ENCODE measurements at places on chromosomes 4 and X.
A peak's percentile ranks its signal among the peaks of the same experiment; 100 is the strongest.

- ATAC-seq: no peak
Observed at GRCh38 chr4:146577111-146577510, 55.4 kb upstream of the SLC10A7 start.

DNA sequence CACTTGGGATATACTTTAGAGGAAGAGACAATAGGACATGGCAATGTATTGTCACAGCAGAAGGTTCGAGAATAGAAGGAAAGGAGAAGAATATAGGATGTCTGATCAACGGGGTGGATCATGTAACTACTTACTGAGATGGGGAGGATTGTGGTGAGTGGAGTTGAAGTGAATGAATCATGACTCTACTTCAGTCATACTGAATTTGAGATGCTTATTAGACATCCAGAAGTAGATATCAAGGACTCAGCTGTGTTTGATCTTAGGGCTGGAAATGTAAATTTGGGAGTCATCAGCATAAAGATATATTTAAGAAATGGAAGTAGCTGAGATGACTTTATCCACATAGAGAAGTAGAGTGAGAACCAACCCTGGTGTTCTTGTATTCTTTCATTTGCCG is 29.1 kb upstream of the DHX15 start:
- ATAC-seq: no peak

GRCh38 chrX:134013092-134013497 is 27.7 kb upstream of the GPC3 start:
- peak; percentile 24 for ATAC-seq

DNA sequence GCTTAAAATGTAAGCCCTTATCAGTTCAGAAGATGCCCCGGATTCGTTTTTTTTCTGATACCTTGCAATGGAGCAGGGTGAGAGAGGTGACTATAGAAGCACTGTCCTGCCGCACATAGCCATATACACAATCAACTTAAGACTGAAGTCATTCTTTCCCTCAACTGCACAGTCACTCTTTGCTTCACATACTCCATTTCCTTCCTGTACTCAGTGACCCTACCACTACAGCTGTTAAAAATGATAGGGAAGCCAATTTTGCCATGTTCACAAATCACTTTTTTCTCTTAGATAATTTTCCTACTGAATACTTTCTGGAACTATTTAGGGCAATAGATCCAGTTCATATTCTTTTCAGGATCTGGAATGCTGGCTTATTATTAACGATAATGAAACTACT is 300.0 kb downstream of the ANK2 start:
- ATAC-seq: no peak

- ATAC-seq: no peak
Observed at GRCh38 chrX:71453056-71453455, 79.8 kb upstream of the OGT start.

GRCh38 chrX:134431894-134432293 is 28.1 kb upstream of the HPRT1 start:
- ATAC-seq: peak; percentile 80

- ATAC-seq: no peak
Observed at GRCh38 chrX:153714256-153714655, 9.9 kb downstream of the BCAP31 start.

DNA sequence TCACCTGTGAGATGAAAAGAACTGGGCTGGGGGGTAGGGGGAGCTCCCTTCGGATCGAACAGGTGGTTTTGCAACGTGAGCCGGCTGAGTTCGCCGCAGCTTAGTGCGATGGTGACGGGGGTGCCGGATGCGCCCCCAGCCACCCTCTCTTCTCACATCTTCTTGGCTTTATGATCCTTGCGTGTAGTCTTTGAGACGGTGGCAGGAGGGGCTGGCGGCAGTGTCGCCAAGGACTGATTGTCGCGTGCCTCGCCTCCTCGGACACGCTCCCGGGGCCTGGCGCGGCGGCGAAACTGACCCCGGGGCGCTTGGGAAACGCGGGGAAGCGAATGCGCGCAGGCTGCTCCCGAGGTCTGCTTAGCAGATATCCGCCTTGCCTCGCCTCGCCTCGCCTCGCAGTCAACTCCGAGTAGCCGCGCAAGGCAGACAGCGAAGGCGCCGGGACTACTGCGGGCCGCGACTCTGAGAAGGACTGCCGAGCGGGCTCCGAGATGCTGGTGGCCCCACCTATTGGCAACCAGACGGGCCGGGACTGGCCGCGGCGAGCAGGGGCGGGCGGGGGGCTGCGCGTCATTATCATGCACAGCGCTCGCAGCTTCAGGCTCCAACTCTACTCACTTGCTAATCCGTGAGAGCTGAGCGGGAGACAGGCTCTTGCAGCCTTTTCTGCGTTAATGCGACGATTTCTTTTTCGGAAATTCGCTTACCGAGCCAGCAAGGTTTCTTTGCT is 1.5 kb downstream of the GRID2 start:
- no peak for ATAC-seq

- peak; percentile 74 for ATAC-seq
Observed at GRCh38 chr4:26150948-26151347, 169.9 kb upstream of the RBPJ start.

DNA sequence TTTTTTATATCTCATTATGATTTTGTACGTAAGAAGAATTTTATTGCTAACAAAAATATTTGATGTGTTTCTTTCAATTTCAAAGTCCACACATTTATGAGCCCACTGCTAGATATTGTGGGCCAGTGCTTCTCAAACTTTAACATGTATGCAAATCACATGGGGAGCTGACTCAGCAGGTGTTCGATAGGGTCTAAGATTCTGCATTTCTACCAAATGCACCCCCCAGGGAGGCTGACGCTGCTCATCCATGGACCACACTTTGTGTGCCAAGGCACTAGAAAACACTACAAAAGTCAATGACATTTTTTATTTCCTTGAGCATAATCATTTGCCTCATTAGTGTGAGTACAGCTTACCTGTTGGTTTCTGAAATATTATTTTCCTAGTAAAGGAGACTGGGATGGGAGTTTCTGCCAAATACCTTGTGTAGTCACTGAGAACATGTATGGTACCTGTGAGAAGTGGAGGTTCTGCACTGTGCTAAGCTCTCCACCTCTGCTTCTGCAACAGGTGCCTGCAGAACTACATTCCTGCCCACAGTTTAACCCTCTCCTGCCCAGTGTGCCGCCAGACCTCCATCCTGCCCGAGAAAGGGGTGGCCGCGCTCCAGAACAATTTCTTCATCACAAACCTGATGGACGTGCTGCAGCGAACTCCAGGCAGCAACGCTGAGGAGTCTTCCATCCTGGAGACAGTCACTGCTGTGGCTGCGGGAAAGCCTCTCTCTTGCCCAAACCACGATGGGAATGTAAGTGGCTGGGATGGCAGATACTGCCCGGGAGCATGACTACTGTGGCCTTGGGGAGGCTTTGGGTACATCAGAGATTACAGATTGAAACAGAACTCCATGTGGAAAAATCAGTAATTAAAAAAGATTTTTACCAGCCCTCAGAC is 68.9 kb upstream of the MND1 start:
- ATAC-seq: no peak

DNA sequence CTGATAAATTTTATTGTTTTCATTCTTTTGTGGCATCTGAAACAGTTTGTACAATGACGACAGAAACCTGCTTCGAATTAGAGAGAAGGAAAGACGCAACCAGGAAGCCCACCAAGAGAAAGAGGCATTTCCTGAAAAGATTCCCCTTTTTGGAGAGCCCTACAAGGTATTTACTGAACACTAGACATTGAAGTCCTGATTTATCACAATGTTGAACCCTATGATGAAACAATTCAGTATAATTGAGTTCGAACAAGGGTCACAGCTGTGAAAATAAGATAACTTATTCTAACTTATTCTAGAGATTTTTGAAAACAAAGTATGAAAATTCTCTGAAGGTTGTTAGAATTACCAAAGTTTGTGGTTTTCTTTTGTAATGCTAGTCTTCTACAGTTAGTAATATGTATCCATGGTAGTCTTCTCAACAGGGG is 111.3 kb downstream of the AFF1 start:
- ATAC-seq: no peak

GRCh38 chr4:109302361-109303139 is at the start of gene COL25A1:
Gene COL25A1 (minus strand): TSS chr4:109302658.
- ATAC-seq: peak; percentile 37

DNA sequence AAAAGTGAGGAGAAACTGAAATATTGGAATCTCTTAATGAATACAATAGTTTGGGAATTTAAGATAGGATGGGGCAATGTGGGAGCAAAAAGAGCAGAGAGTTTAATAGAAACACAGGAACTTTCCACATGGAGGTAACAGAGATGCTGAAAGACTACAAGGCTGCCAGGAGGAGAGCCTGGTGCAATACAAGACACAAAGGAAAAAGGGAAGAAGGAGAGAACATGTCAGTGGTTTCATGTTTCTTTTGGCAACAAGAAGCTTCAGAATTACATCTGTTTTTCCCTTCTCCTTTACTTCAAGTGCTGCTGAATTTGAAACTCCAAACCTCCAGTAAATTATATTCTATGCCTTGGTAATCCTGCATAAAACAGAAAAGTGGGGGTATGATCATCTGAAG is 474.3 kb downstream of the FAT4 start:
- no peak for ATAC-seq

DNA sequence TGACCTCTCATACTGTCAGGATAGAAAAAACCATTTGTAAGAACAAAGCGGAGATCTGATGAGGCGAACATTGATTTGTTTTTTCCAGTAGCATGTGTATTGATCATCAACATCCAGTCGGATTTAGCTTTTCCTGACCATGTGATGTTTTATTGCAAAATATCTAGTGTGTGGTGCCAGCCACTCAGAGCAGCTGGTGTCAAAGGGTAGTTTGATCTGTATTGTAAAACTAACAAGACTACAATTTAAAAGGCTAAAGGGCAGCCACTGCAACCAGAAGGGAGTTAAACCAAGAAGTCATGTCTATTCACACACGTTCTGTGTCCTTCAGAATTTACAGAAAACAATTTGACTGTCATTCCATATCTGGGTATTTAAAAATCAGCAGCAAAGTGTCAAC is 719.0 kb upstream of the FRG1 start:
- ATAC-seq: no peak

GRCh38 chrX:152927858-152928760 is 30.2 kb downstream of the ZNF185 start:
- no peak for ATAC-seq

DNA sequence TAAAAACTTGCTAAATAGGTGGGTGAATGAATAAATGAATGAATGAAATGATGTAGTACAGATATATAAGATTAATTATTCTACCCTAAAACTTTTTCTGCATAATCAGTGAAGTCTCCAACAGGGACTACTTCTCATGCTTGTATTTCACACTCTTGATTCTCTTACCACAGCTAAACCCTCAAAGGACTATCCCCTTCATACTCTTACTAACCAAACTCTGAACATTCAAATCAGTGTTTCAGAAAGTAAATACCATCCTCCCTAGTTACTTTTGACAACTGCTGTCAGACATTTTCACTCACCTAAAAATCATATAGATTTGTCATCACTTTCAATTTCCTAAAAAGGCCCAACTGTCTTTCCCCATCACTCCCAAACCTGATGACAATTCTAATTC is 234.3 kb upstream of the HHIP start:
- no peak for ATAC-seq

GRCh38 chr4:13876131-13876530 is 248.6 kb upstream of the BOD1L1 start:
- ATAC-seq: no peak

GRCh38 chrX:10025742-10026493 is 58.8 kb downstream of the CLDN34 start:
- no peak for ATAC-seq

DNA sequence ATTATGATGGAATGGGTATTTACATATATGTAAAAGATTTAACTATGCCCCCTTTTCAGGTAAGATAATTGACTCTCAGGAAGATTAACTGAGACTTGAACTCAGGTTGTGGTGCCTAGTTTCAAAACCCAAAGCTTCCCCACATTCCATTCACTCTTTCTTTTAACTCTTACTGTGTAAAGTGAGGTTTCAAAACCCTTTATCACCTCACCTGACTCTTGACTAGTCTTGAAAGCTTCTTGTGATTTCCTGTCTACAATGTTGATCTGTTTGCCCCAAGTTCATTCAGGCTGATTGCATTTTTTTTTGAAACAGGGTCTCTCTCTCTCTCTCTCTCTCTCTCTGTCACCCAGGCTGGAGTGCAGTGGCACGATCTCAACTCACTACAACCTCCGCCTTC is 40.5 kb upstream of the RAPGEF2 start:
- ATAC-seq: no peak

- ATAC-seq: no peak
Observed at GRCh38 chr4:8002525-8003309, 63.1 kb upstream of the AFAP1 start.

- ATAC-seq: no peak
Observed at GRCh38 chr4:80839281-80839680, 191.2 kb upstream of the BMP3 start.

GRCh38 chrX:18941896-18942295 is 42.0 kb downstream of the PHKA2 start:
- ATAC-seq: no peak

GRCh38 chr4:179097741-179098140 is 1655.5 kb upstream of the AGA start:
- no peak for ATAC-seq

DNA sequence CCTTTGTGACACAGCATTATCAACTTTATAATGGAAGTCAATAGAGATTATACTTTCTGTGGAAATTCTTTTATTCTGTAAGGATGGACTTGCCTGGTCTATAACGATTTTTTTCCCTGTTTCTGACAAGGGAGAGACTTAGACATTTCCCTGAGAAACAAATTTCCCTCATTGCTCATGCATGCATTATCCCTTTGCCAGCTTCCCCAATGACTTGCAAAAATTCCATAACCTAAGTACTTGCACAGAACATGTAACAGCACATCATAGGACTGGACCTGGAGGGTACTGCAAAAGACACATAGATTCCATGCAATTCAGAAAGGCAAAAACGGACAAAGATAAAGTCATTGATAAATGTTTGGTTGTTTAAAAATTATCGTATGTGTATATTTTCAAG is 166.7 kb downstream of the FHIP1A start:
- no peak for ATAC-seq

DNA sequence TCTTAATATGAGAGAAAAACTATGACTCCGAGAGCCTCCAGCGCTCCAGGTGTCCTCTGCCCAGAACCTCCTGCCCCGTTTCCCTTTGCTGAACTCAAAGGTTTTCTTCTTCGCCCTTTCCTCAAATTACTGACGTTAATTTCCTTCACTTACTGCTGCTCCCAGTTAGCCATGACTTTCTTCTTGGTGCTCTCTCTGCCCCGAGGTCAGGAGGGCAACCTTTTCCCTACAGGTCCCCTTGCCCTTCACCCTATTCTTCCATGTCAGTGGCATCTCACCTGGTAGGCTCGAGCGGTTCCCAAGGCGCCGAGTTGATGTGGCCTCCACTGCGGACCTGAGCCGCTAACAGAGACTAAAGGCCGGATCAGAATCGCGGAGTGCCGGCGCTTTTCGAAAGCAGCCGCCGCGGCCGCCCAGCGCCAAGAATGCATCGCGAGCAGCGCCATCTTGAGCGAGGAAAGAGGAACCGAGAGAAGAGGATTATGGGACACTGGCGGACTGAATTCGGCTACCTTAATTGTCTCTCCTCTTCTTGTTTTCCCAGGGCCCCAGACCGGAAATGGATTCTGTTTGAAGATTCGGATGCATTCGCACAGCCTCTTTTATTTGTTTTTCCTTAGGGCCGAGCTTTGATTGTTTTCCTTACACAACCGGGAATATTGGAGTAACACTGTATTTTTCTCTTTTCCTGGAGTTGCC is at the start of gene ABCB7:
ABCB7 (minus strand) TSS at position 457 of the 699 bp plus-strand sequence; CDS start at position 446, 11 bp downstream.
- ATAC-seq: peak; percentile 70

GRCh38 chr4:101126059-101126458 is 221.3 kb downstream of the PPP3CA start:
- ATAC-seq: no peak
